ENCODE measurements at places on chromosomes 2 and 18. TPM values are rescaled to one million over a fixed set of nuclear protein-coding genes. Genes with fewer than 3 reads are reported as not detected.

TUBA4B gene
- not detected for total RNA-seq

REG3A gene
- not detected for total RNA-seq

TIA1 gene
- total RNA-seq, result 32.4 TPM

MERTK gene
- 2.9 TPM for total RNA-seq

SLC5A7 gene
- 0.09 TPM for total RNA-seq

TMEM247 gene
- not detected for total RNA-seq

HADHB gene
- total RNA-seq, result 1,153 TPM

IGFBP5 gene
- total RNA-seq, result 216 TPM

CHRNG gene
- total RNA-seq, result 2.9 TPM

CXCR1 gene
- total RNA-seq, result 0.96 TPM

PSMA8 gene
- not detected for total RNA-seq

Measured in psoas muscle (tissue), 8 donors.